CD4-positive, alpha-beta T cell treated with Interleukin-6 at 100 ng/mL for 8 hours (primary cell): ENCODE measurements at places on chromosomes 5 and 9.
A peak's percentile ranks its signal among the peaks of the same experiment; 100 is the strongest.

DNA sequence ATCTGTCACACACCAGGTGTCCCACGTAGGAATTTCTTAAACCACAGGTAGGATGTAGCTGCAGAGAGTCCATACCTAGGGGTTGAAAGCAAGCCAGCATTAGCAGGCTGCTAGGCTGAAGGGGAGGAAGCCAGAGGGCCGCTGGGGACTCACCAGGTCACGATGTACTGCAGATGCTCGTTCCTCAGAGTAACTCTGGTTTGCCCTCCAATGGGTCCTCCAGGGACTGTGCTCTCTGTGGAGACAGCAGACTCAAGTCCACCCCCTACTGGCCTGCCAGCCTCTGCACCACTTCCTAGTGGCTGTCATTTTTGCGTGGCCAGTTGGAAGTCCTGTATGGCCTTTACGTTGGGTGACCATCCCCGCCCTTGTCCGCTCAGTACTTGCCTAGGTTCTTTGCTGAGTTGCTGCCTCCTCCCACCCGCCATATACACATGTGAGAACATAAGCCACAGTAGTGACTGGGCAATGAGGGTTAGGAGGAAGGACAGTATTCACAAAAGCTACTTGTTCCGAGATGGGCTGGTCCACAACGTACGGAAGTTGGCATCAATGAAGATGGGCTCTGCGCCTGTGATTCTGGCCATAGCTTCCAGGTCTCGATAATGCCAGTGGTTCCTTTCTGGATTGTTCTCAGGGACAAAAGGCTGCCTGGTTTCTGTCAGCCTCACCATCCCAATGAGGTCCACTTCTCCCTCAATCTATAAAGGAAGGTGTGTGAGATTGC lies 4.1 kb downstream of the RPL7A start:
- DNase-seq: no peak

GRCh38 chr5:14129123-14129522 lies 14.0 kb upstream of the TRIO start:
- no peak for DNase-seq

DNA sequence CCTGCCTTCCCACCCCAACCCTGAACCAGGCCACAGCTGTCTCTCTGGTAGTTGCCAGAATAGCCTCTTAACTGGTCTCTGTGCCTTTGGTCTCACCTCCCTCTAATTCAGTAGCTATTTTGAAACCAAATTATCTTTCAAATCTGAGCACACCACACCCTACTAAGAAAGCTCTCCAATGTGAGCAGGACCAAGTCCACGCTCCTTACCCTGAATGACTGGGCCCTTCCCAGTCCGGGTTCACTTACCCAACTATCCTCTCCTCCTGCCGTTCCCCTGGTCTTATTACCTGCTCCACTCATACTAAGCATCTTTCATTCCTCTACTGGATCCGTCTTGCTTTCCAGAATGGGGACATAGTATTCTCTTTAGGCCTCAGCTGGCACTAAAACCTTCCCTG lies 16.8 kb downstream of the ANKH start:
- no peak for DNase-seq

DNA sequence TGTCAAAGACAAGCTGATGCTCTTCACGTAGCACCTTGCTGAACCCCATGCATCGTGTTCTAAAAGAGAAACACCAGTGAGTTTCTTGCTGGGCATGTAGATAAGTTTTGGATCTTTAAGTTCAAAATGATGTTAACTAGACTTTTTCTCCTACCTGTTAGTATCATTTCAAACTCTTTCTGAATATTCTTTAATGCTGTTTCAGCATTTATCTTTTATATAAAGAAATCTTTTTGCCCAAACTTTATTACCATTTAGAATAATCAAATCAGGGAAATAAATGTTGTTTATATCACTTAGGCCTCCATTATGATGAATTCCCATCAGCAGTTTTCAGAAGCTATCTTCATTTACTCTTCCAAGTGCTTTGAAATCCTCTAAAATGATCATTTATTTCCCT lies 542.8 kb downstream of the CDH10 start:
- no peak for DNase-seq

DNA sequence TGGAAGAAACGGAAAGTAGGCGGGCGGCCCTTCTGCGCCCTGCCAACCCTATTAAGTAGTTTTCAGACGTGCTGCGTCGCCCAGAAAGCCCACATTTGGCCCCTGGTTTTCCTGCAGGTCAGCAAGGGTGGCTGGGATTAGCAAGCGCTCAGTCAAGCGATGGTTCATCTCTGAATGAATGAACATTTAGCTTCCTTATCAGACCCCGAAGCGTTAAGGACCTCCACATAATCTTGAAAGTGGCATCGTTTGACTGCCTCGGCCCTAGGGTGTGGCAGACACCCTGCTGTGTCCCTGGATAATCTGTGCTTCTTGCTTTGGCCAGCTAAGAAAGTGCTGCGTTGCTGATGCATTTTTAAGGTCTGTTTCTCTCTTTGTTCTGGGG lies 684 bp downstream of the TOR1B start:
- DNase-seq: no peak

DNA sequence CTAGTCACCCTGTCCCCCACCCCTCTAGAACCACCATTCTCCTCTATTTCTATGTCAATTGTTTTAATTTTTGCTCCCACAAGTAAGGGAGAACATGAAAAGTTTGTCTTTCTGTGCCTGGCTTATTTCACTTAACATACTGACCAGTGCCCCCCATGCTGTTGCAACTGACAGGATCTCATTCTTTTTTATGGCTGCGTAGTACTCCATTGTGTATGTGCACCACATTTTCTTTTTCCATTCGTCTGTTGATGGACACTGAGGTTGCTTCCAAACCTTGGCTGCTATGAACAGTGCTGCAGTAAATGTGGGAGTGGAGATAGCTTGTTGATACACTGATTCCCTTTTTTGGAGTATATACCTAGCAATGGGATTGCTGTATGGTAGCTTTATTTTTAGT lies 7.4 kb upstream of the TERT start:
- DNase-seq: no peak

DNA sequence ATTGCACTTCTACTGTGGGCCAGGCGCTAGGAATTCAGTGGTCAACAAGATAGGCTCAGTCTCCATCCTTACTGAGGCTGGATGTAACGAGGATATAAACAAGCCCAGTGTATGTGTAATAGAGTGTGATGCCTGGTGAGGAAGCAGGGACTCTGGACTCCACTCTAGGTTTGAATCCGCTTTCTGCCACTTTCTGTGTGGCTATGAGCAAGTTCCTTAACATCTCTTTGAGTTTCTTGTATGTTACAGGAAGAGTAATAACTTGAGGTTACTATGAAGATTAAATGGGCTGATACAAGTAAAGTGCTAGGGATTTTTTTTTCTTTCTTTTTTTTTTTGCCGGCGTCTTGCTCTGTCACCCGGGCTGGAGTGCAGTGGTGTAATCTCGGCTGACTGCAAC lies 12.4 kb downstream of the DOCK2 start:
- DNase-seq: peak; percentile 47
